Stimulated activated CD4-positive, alpha-beta T cell treated with anti-CD3 and anti-CD28 coated beads, Interleukin-12 subunit alpha, Interleukin-12 subunit beta, amount 100 ng/mL, for 24 hours (primary cell): ENCODE measurements at places on chromosomes 4 and X.

DNA sequence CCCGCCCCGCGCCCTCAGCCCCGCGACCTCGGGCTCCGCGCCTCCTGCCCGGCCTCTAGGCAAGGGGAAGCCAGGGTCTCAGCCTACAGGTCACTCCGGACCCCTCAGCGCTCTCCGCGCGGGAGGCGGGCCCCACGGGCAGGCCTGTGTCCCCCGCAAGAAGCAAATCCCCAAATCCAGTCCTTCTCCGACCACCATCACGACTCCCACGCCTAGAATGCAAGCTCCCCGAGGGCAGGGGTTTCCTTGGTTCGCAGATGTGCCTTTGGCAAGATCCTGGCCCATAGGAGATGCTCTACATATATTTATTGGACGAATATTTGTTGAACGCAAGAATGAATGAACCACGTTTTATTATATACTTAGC is 260 bp upstream of the CCDC149 start:
- DNase-seq: no peak

GRCh38 chr4:62901101-62901500 is 1508.1 kb downstream of the TECRL start:
- DNase-seq: no peak

DNA sequence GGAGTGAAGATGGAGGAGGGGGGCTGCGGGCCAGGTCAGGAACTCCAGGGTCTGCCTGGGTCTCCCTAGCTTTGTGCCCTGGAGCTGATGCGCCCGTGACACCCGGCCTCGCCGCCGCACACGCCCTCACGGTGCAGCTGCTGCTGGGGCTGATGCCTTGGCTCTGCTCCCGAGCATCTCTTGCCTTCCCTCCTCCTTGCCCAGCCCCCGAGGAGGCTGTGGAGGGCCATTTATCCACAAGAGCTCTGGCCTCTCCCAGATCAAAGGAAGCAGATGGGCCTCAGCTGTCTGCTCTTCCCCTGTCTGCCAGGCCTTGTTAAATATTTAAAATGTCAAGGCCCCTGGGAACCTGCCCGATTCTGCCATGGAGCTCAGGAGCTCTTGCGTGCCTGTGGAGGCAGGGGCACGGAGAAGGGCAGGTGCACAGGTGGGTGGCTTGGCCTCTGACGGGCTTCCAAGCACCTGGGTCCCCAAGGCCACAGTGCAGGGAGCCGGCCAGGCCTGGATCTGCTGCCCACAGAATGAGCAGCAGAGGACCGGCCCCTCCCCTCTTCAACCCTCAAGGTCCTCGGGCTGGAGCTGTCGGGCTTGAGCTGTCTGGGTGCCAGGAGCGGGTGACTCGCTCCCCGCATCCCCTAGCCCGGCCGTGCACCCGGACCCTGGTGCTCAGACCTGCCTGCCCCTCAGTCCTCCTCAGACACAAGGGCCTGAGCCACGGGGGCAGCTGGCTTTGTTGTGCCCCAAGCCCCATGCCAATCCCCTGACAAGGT is 20.3 kb downstream of the ATP2B3 start:
- DNase-seq: no peak

- no peak for DNase-seq
Measured at GRCh38 chr4:113086172-113086695, 36.8 kb downstream of the ANK2 start.

DNA sequence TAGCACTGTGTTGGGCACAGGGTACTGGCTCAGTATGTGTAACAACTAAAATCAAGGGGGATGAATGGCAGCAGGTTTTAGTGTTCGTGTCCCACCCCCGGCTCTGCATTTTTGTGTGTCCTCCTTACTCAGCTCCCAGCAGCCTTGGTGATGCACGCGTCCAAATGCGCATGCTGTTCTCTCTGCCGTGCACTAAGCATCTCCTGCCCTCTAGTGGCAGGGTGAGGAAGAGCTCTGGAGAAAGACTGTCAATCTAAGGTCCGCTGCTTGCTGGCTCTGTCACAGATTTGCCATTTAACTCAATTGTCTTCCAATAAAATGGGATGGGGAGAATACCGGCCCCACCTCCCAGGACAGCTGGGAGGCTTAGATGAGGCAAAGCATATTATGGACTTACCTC is 61.4 kb downstream of the WFS1 start:
- DNase-seq: no peak

DNA sequence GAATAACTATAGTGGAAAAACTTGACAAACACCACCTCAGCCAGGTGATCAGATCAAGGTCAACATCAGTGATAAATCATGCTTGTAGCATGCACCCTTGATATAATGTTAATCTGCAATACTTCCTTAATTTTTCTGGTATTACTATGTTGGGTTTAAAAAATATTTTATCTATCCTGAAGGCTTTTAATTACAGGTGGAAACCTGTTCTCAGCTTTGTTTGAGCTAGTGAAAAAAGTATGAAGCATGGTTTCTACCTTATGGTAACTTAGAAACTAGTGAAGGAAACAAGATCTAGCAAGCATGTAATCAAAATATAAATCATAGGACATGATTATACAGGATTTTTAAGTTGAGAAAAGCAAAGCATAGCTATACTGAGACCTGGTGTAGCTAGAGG is 26.6 kb downstream of the MAOA start:
- no peak for DNase-seq

- no peak for DNase-seq
Measured at GRCh38 chrX:38484607-38485498, 76.5 kb upstream of the TSPAN7 start.

DNA sequence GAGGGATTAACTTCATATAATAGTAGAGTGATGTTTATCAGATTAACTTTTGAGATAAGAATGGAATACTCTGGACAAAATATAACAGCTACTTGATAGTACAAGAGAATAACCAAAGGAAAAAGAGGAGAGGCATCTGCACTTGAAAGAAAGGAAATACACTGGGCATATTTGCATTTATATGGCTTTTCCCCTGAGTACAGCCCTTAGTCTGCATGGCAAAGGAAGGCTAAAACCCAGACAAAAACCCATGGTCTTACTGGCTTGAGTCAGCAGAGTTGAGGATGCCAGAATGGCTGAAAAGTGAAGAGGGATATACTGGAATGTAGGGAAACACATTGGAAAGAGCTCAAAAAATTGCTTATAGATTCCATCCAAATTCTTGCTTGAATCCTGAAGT is 101.6 kb downstream of the COL4A5 start:
- DNase-seq: no peak

DNA sequence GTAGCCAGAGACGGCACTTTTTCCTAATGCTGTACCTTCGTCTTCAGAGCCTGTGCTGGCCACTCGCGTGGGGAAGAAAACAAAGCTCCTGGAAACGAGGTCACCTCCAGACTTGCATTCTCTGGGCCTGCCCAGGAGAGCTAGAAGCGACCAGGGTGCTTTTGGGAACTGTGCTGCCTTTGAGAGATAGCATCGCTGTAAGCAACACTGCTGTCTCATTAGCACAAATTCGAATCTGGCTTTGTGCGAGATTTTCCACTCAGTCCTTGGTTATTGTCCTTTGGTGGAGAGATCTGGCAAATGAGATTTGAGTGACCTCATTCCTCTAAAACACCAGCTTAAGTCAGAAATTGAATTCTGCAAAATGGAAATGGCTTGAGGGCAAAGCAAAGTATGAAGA is 66.1 kb upstream of the TLR3 start:
- DNase-seq: no peak
